HS-5 (cell line): ENCODE measurements at places on chromosomes 7 and 10.
A peak's percentile ranks its signal among the peaks of the same experiment; 100 is the strongest.

DNA sequence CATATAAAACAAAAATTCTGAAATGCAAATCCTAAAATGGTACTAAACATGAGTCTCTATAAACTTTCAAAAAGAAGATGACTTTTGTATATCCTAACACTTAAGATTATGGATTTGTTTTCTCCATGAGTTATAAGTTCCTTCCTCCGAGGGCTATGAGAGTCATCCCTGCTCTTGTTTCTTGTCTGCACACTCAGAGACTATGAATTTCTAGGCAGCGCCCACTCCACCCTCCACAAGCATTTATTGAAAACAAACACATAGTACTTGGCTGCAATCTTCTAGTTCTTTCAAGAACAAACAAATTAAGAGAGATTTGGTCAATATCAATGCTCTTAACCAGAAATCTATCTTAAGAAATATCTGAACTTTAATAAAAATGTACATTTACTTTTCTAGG, 211.7 kb downstream of the DKK1 start:
- no peak for DNase-seq

DNA sequence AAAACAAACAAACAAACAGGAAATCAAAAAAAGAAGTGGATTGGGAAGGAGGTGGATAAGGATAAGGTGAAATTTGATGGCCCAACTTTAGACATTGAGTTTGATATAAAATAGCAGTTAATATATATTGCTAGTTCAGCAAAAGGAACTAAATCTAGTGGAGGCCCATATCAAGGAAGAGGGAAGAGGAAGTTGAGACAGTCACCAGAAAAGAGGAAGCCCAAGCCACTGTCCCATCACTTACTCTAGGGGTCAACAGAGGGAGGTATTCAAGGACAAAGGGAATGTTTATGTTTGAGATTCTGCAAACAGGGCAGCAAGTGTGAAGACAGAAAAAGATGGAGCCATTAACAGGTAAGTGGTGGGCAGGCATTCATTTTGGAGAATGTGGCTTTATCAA, 3.7 kb downstream of the LAMTOR4 start:
- no peak for DNase-seq

- DNase-seq = no peak
These were observed 98.9 kb downstream of the KMT2C start for GRCh38 chr7:152336754-152337368.

- no peak for DNase-seq
These were observed 2.5 kb downstream of the VOPP1 start for GRCh38 chr7:55569797-55570196.

GRCh38 chr7:126940723-126941307, 311.9 kb downstream of the GRM8 start:
- no peak for DNase-seq

- DNase-seq = no peak
These were observed 352.3 kb upstream of the PODXL start for GRCh38 chr7:131908714-131909113.

DNA sequence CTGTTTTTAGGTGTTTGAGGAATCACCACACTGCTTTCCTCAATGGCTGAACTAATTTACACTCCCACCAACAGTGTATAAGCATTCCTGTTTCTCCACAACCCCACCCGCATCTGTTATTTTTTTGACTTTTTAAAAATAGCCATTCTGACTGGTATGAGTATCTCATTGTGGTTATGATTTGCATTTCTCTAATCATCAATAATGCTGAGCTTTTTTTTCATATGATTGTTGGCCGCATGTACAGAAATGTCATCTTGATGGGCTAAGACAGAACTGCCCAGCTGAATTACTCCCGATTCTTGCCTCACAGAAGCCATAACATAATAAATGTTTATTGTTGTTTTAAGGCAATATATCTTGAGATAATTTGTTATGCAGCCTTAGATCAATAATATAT, 93.1 kb upstream of the DKK1 start:
- DNase-seq = no peak

GRCh38 chr10:32790483-32790882, 167.5 kb downstream of the ITGB1 start:
- no peak for DNase-seq

GRCh38 chr10:103687172-103687571, 168.2 kb downstream of the SH3PXD2A start:
- no peak for DNase-seq

DNA sequence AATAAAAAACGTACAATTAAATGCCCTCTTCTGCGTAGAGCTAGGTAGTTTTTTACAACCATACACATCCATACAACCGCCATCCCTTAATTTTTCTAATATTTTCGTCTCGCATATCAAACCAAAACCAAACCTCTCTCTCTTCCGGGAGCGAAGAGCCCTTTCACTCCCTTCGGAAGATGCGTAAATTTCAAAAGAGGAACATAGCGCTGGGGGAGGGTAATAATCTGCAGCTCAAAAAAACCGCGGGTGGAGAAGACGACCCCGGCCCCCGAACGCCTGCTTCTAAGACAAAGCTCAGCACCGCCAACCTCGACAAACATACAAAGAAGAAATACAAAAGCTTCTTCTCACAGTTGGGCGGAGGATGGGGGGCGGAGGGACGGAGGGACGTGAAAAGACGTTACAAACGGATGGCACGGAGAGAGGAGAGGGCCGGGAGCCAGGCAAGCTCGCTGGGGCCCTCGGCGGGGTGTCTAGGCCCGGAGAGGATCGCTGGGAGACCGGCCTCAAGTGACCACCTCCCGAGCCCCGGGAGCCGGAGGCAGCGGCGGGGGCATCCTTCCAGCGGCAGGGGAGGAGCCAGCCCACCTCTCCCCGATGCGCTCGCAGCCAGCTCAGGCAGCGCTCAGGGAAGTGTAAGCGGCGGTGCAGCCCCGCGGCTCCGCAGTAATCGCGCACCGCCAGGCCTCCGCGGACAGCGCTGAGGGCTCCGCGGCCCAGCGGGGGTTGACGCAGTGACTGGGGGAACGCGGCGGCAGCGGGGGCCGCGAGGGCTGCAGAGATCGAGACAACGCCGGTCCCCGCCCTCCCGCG, 851 bp downstream of the MKRN1 start:
- DNase-seq = no peak

GRCh38 chr7:150855476-150856302, 3.4 kb downstream of the AOC1 start:
- no peak for DNase-seq

- DNase-seq = no peak
These were observed 31.6 kb downstream of the ENO4 start for GRCh38 chr10:116880716-116881482.

DNA sequence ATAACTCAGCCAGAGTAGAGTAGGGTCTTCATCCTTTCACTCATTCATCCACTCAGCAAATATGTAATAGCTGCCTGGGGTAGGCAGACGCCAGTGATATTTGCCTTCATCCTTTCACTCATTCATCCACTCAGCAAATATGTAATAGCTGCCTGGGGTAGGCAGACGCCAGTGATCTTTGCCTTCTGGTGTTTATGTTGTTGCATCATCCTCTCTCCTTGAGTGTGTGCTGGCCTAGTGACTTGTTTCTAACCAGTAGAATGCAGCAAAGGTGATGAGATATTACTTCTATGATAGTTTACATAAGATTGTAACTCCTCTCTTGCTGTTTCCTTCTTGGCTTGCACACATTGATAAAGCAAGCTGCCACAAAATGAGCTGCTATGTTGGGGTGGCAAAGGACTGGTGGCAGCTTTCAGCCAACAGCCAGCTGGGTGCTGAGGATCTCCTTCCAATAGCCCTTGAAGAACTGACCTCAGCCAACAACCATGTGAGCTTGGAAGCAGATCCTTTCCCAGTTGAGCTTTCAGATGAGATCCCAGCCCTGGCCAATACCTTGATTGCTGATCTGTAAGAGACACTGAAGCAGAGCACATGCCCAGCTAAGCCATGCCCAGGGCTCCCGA, 23.2 kb upstream of the MTPN start:
- no peak for DNase-seq

- no peak for DNase-seq
These were observed 52.7 kb upstream of the VIPR2 start for GRCh38 chr7:159197066-159197975.

- DNase-seq = no peak
These were observed 454.4 kb downstream of the HTR7 start for GRCh38 chr10:90403211-90404000.

DNA sequence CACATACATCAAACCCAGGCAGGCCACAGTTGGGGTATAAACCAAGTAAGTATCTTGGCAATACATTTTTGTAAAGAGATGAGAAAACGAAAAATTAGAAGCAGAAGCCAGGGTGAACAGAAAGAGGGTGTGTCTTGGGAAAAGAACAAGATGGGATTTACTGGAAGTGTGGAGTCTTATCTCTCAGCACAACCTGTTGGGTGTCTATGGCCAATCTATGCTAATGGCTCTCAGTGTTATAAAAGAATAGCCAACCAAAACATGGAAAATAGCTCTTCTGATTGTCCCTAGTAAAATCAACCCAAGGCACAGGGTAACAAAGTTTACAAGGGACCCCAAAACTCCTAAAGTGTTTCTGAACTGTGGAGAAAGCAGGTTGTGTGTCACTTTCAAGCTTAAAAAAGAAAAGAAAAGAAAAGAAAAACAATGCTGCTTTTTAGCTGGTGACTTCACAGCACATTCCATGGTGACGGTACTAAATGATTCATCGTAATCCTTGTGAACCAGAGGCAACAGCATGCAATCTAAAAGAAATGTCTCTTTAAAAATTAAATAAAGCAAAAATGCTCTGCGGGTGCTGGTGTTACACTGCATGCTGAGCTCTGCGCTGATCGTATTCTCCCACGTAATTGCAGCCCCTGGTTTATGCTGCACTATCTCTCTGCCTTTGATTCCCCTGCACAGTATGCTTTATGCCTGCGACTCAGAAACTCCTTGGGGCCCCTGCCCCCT, 100.8 kb downstream of the C10orf90 start:
- peak; percentile 51 for DNase-seq

DNA sequence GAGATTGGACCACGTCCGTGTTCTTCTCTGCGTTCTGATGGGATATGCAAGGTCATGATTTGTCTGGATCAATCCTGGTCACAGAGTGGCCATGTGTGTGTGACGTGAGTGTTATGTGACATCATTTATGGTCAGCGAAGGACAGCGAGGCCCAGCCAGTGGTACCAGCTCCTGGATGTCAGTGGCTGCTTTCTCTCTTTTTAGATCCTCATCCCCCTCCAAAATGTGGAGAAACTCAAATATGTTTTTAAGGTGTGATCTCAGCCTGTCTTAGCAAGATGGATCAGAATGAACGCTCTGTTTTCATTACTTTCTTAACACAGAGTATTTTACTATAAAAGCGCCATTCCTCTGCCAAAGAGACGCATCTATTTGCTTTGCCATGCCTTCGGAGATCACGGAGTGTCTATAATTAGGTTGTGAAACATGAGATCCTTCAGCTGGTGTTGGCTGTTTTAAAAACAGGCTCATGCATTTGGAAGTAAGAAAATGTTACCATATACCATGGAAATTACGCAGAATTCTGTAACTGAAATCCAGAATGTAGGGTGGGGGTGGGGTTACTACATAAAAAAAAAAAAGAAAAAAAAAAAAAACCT, 245.5 kb upstream of the TCERG1L start:
- DNase-seq = no peak

- DNase-seq = peak; percentile 78
These were observed 49.4 kb downstream of the VCL start for GRCh38 chr10:74047304-74047703.

DNA sequence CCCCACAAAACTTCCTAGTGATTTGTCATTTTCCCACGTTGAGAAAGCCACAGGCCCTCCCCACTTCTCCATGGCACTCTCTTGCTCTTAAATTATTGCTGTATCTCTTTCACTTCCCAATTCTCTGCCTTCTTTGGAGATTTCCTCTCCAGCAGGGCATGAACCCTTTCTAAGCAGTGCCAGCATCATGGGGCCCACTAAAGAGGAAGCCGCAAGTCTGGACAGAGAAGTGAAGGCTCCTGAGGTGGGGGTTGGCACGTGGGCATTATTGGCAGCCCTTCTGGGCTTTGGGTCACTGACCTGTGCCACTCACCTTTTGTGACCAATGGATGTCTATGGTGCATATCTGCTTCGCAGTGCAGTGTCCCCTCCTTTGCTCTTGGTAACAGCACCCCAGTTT, 97.7 kb upstream of the TCF7L2 start:
- DNase-seq = no peak

DNA sequence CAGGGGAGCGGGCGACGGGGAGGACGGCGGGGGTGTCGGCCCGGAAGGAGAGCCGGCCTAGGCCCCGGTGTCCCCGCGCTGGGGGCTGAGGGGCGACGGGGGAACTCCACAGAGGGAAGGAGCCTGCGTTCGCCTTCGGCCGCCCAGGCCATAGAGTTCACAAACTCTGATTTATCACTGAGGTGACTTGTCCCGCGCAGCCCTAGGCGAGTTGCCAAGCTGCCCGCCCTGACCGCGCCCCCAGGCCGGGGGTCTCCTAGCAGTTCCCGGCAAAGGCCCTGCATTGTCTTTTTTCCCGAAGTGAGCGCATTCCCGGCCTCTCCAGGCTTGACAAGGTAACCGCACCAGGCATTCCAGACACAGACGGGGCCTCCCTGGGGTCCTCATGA, 2.9 kb upstream of the NKX6-2 start:
- no peak for DNase-seq

DNA sequence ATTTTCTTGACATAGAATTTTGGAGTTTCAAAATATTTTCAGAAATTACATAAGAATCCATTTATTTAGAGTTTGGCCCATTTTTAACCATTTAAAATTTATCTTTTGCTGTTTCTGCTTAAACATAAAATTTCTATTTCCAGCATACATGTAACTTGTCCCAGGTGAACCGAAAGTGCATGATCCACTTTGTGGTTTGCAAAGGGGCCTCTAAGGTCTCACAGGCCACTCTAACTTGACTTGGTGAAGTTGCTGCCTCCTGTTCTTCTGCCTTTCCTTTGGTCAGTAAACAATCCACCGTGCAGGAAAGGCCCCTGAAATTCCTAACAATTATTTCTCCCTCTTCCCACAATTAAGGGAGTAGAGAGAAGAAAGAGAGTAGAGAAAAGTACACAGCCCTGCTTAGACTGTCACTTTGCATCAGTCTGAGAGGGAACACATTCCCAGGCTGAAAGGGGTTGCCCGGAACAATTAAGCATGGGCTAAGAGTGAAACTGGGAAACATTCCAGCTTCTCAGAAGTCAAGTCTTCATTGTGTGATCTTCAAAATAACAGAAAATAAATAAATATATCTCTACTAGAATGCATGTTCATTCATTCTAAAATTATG, 79.5 kb upstream of the SEMA3A start:
- DNase-seq = no peak

- DNase-seq = peak; percentile 51
These were observed 7.0 kb downstream of the CALY start for GRCh38 chr10:133329491-133330202.

DNA sequence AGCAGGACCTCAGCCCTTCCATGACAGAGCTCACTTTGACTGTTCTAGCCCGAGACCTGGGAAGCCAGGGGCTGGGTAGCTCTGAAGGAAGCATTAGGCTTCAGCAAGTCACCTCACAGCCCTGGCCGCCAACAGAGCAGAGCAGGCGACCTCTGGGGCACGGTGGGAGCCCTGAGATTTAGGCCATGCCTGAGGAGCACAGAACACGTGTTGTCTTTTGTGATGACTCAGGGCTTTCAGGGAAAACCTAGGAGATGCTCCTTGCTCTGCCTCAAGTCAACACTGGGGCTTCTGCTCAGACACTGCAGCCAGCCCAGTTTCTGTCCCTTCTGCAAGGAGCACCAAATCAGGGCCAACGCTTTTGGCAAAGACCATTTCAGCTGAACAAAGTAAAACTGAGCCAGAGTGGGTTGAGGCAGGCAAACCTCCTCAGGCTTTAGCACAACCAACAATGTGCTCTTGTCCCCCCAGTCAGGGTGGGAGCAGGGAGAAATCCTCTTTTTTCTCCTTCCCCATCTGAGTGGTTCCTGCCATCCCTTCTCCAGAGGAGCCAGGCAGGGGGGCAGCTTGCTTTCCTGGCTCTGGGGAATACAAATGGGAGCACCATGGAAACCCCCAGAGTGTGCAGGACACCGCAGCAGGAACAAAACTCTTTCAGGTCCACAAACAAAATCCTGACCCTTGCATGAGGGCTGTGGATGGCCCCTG, 14.4 kb downstream of the CAMK2G start:
- DNase-seq = no peak
